ENCODE measurements at places on chromosomes 7 and 10. TPM values are rescaled to one million over a fixed set of nuclear protein-coding genes. Genes with fewer than 3 reads are reported as not detected.

GRCh38 chr7:630539-630938 is 96.0 kb upstream of the DNAAF5 start:
- DNase-seq, result no peak

DNA sequence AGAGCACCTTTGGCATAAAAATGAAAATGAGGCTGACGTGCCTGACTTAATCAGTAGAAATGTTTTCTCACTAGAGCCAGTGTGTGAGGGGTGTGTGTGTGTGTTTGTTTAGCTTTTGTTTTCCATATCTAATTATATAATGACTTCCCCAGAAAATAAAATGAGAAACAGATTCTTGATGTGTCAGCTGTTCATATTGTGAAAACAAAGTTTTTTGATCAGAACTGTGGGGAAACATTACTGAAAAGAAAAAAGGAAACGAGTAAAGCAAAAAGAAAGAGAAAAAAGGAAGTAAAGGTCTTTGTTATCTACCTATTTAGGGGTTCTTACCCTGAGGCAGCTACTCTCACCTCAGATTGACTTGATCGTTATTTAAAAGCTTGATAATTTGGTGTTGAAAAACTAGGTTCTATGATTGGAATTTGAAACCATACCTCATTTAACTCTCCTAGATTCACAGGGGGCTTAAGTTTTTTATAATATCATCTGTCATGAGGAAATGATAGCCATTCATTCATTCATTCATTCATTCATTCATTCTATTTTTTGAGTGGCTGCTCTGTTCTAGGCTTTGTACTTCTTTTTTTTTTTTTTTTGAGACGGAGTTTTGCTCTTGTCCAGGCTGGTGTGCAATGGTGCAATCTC is 58.0 kb downstream of the CREM start:
- DNase-seq, result no peak

DNA sequence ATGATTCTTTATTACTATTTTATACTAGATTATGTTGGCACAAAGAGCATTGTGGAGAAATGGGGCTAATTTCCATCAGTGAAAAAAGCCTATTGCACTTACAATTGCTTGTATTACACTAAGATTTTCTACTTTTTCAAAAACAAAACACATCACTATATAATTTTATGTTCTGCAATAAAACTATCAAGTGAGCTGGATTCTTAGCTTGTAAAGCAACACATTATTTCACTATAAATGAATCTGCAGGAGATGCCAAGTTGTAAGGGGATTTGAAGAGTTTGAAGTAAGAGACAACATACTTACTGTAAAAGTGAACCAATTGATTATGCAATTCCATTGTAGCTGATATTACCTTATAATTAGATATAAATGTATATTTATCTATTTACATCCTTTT is 333.3 kb upstream of the SEMA3D start:
- DNase-seq, result no peak

GRCh38 chr7:20776214-20776911 is 10.3 kb downstream of the SP8 start:
- DNase-seq, result no peak

- DNase-seq, result no peak
Observed at GRCh38 chr10:48632166-48632565, 27.3 kb upstream of the ARHGAP22 start.

DNA sequence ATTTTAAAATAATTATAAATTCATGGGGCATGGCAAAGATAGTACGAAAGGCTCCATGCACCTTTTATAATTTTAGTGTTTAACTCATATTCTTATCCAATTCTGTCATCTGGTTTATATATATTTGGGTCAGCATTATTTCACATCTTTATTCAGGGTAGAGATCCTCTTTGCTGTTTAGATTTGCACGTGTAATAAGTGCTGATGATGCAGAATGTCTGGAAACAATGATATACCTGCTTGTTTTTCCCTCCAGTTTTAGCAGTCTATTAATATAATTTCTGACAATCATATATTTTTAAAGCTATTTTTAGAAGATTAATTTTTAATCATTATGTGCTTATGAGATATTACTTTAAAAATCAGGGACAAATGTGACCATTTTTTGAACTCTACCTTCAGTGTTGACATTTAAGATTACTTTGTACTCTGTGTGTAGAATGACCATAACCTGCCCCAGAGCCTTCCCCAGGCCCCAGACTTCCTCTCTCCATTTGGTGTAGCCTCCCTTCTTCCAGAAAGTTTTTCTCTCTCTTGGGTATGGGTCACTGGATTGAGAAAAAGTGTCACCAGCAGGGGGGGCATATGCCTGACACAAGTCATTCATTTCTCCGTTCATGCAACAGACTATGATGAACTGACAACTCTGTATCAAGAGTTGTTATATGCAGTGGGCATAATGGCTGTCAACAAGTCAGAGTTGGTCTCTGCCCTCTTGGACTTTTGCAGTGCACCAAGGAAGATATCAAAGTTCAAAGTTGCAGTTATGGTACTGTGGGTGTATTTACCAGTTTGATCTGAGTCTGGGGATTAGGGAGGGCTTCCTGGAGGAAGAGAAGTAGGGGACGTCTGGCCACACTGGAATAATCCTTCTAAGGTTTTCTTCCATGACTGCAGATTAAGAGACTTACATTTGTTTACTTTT is 192.6 kb upstream of the CCDC6 start:
- DNase-seq, result no peak

DNA sequence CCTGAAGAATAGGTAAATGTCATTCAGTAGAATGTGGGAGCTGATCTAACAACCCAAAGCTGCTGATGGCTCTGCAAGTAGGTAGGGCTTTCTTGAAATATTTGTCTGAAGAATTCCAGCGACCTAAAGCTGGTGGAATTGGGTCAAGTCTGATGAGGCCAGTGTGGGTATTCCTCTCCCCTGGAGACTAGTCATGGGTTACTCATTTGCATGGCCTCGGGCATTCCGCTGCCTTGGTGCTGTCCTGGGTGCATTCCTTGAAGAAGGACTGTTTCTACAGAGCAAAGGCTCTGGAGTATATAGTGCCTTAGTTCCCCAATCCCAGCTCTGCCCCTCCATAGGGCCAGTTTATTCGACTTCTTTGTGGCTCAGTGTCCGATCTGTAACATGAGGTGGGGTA is 19.2 kb downstream of the PDK4 start:
- peak; percentile 25 for DNase-seq

GRCh38 chr7:82595176-82595575 is 151.6 kb upstream of the CACNA2D1 start:
- no peak for DNase-seq

DNA sequence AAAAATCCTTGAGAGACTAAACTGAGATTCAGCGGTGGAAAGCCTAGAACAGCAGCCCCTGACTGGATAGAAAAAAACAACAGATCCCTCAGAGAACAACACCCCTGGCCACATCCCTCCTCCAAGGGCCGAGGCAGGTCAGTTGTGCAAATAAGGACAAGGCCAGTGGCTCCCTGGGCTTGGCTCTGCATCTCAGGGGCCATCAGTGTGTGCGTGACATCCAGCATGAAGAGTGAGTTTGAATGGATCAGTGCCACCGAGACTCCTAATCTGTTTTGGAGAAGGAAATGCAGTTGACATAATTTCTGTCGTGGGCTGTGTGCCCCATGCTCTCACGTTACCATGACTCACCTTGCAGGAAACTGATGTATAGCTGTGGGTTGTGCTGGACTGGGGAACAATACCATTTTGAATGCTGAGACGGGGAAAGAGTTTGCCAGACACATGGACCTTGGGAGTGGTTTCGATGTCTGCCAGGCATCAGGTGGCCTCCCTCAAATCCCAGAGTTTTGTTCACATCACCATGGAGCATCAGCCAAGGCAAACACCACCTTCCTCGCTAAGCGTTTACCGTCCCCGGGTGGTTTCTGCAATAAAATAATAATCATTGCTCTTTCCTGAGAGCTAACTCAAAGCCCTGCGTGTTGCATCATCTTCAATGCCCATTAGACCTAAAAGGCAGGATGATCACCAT is 153.2 kb upstream of the FZD8 start:
- DNase-seq, result peak; percentile 42

DNA sequence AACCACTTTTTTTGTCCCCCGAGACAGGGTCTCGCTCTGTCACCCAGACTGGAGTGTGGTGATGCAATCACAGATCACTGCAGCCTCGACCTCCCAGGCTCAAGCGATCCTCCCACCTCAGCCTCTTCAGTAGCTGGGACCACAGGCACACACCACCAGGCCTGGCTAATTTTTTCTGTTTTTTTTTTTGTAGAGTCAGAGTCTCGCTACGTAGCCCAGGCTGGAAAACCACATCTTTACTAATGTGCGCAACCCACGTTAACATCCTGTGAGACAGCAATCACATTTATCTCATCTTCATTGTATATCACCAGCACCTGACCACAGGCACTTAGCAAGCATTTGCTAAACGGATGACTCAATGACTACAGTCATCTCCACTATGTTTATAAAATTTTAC is 77.8 kb upstream of the ATP6V0A4 start:
- peak; percentile 96 for DNase-seq

DNA sequence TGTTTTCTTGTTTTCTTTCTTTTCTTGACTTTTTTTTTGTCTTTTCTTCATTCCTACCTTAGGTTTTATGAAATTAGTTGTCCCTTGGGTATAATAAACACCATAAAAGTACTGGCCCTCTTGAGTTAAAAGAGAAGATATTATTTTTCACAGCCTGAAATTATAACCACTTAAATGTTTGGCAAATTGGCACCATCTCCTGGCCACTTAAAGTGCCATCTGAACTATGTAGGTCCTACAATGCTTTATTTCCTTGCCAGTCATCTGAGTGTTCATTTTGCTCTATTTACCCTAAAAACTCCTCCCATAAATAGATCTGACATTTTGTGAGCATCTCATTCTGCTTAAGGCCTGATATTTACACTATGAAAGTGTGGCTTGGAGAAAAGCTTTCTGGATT is 98.9 kb upstream of the PRKCQ start:
- no peak for DNase-seq

- no peak for DNase-seq
Observed at GRCh38 chr7:117094457-117094856, 141.2 kb downstream of the ST7 start.

- no peak for DNase-seq
Observed at GRCh38 chr7:103843689-103844480, 145.6 kb downstream of the RELN start.

GRCh38 chr10:24215603-24216002 is 6.7 kb downstream of the KIAA1217 start:
- DNase-seq, result no peak

DNA sequence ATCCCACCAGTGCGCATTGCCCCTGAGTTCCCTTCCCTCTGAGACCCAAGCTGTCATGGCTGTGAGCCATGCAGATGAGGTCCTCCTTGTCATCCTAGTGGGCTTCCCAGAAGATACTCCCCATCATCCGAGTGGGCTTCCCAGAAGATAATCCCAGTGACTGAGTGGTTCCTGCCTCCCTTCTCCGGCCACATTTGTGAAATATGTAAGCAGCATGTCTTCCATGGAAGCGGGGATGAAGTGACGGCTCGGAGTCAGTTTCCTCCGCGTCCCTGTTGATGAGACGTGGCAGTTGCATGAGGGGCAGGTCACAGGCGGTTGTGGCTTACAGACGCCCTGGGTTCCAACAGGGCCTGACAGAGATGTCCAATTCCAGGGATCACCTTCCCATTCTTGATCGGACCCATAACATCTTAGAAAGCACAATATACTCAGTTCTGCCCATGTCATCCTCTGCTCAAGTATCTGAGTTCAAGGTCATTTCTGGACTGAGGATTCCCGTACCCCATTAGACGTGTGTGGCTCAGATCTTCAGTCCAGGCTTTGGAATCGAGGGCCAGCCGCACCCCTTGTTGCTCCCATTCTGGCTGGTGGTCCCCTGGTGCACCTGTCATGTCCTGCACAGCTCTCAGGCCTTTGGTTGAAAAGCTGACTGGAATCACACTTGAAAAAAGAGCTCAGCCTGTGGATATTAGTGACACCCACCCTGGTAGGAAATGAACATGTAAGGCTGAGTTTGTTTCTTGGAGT is 166.9 kb downstream of the PTPRN2 start:
- DNase-seq, result no peak

GRCh38 chr10:13787015-13787421 is 200.3 kb downstream of the PRPF18 start:
- peak; percentile 70 for DNase-seq

DNA sequence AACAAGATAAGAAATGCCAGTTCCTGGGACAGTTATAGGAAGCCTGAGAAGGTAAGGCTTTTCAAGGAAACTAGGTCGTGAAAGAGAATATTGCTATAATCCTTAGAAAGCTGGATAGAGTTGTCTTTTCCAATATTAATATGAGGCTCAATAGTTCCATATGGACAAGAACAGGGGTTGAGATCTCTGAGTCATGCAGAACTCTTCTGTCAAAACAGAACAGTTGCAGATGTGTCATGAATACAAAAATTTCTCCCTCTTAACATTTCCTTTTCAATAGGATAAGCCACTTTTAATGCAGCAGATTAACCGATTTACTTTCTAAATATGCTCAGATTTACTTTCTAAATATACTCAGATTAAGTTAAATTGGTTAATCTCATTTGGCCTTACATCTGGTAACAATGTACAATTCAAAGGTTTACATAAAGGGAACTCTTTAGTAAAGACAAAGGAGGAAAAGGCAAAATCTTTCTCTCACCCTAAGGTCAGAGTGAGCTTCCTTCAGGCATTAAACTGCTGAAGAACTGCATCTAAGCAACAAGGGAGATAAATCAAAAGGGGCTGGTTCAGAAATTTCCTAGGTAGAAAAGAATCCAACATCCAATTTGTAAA is 104.7 kb upstream of the PCDH15 start:
- DNase-seq, result no peak

GRCh38 chr10:103871006-103871405 is 15.6 kb upstream of the SH3PXD2A start:
- peak; percentile 78 for DNase-seq

DNA sequence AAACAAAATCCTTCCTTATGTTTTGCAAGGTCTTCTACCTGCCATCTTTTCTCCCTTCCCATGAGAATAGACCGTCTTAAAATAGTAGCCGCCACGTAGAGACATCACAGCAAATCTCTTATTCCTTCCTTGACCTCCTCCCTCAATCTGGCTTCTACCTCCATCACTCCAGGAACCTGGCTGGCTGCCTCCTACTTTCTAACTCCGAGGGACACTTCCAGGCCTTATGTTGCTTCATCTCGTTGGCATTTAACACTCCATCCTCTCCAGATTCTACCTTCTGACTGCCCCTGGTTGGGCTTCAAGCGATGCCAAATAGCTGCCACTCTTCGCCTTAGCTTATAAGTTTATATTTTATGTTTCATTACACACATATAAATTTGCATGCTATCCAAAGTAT is 26.4 kb upstream of the CALN1 start:
- DNase-seq, result no peak

The PCLO gene
- total RNA-seq, result 3.8 TPM

The CRHR2 gene
- total RNA-seq, result not detected

The MBL2 gene
- not detected for total RNA-seq

The HOXA6 gene
- total RNA-seq, result 1.7 TPM

The GNAI1 gene
- total RNA-seq, result 39.8 TPM

The C10orf62 gene
- not detected for total RNA-seq

The CDNF gene
- total RNA-seq, result 0.83 TPM

The SLC16A9 gene
- total RNA-seq, result 0.07 TPM

The CYP26C1 gene
- not detected for total RNA-seq

The MYOZ1 gene
- 0.50 TPM for total RNA-seq

The NRG3 gene
- total RNA-seq, result not detected
